ENCODE measurements at places on chromosomes 7 and 10. TPM values are rescaled to one million over a fixed set of nuclear protein-coding genes. Genes with fewer than 3 reads are reported as not detected.

ZEB1 gene
- 10.6 TPM for total RNA-seq

OR13A1 gene
- not detected for total RNA-seq

COL17A1 gene
- total RNA-seq = 1.8 TPM

LRGUK gene
- 0.44 TPM for total RNA-seq

SPOCK2 gene
- total RNA-seq = 0.52 TPM

ANK3 gene
- 0.78 TPM for total RNA-seq

NFE2L3 gene
- 10.0 TPM for total RNA-seq

OGDHL gene
- 0.15 TPM for total RNA-seq

NKX1-2 gene
- total RNA-seq = 0.04 TPM

SPAM1 gene
- total RNA-seq = not detected

AFAP1L2 gene
- 23.6 TPM for total RNA-seq
